Memory B cell (primary cell): ENCODE measurements at places on chromosomes 6 and 20.

GRCh38 chr6:9131616-9132015 is 696.3 kb upstream of the SLC35B3 start:
- no peak for DNase-seq

DNA sequence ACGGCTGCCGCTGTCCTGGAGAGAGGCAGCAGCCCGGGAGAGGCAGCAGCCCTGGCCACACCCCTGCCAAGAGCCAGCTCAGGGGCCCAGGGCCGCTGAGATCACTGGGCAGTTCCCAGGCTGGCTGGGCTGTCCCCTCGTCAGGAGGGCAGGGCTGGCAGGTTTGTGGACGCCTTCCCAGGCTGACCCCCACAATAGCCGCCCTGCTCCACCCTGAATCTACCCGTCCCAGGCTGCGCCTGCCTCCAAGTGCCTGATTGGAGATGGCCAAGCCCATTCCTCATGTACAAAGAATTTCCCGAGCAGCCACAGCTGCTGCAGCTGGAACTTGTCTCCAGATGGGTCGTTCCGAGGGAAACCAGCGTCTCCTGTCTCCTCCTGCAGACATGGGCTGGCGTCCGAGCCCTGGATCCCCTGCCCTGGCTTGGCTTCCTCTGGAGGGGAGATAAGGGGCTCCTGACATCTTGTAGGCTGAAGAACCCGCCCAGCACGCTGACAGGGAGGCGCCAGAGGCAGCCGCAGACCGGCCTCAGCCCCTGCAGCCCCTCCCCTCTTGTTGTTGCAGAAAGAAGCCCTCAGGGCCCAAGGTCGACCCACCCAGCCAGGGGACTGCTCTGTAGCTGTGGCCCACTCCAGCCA is 9.4 kb upstream of the GATA5 start:
- no peak for DNase-seq

GRCh38 chr6:139262519-139263300 is 29.1 kb downstream of the TXLNB start:
- DNase-seq: no peak

DNA sequence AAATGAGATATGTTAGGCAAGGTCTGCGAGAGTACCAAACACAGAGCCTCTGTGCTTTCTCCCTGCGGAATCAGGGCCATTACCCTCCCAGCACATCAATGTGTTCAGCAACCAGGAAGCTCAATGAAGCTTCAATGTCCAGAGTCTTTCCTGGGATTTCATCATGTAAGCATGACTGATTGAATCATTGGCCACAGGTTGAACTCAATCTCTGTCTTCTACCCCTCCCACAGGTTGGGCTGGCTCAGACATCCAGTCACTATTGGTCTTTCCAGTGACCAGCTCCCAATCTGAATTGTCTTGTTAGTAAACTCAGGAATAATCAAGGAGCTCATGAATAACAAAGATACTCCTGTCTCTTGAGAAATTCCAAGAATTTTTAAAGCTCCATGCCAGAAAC is 2.7 kb upstream of the DTD1 start:
- no peak for DNase-seq

GRCh38 chr6:144935661-144936060 is 650.5 kb downstream of the UTRN start:
- no peak for DNase-seq

- DNase-seq: no peak
Observed at GRCh38 chr6:92879526-92879925, 539.8 kb downstream of the EPHA7 start.

- peak; percentile 63 for DNase-seq
Observed at GRCh38 chr6:36120539-36120938, 9.8 kb upstream of the MAPK13 start.

DNA sequence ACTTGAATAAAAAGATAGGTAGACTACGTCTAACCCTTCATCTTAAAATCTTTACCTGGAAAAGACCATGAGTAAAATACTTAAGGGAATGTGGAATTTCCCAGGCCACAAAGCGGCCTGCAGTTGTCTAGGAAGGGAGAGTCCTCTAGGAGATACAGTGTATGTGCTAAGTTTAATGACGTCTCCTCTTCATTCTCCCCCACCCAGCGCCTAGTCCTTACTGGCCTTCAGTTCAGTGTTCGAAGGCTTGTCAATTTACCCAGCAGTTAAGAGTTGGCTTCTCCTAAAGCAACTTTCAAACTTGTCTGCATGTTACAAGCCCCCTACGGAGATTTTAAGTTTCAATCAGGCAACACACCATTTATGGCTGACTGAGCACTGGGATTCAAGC is 35.2 kb downstream of the HFE start:
- no peak for DNase-seq

- DNase-seq: no peak
Observed at GRCh38 chr6:79301290-79301689, 66.8 kb upstream of the HMGN3 start.

- no peak for DNase-seq
Observed at GRCh38 chr20:31676609-31676989, 38.9 kb downstream of the COX4I2 start.

DNA sequence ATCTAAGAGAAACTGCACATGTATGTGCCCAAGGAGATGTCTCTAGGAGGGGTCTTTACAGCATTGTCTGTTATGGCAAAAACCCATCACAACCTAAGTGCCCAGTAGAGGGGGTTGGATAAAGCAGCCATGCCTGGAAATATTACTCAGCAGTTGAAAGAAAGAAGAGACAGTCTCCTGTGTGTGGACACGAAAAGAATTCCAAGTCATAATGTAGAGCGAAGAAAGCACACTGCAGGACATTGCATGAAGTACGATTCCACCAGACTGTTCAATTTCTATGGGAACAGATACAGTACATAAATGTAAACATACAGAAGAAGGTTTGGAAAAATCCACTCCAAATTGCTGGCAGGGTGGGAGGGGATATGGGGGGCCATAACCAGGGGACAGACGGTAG is 7.3 kb upstream of the TGM2 start:
- DNase-seq: no peak

DNA sequence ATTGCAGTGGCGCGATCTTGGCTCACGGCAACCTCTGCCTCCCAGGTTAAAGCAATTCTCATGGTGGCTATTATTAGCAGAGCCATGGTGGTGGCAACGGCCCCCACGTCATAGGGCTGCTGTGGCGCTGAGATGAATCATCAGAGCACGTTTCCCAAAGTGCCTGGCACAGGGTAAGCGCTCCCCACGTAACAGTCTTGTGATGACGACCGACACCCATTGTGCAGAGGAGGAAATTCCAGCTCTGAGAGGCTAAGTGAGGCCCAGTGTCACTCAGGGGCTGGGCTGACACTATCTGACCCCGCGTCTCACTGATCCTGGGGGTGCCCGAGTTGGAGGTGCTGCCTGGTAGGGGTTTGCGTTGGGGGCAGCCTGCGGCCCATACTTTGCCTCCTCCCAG is 16.2 kb downstream of the SUN5 start:
- no peak for DNase-seq

GRCh38 chr20:38945012-38945411 is 17.1 kb upstream of the DHX35 start:
- no peak for DNase-seq

DNA sequence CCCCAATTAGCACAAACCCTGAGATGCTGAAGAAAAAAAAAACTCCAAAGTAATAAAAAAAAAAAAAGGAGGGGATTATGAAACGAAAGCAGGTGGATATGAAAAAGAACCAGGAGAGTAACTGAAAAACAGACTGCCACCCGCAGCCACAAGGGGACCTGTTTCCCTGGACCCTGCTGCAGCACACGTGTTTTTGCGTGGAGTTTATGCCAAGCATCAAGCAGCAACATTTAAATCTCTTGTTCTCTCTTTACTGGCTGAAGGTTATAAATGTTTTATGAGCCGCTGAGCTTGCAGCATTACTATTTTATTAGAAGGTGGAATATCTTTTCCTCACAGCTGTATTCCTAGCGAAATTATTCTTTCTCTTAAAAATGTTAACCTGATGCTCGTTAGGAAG is 131.6 kb upstream of the OLIG3 start:
- DNase-seq: no peak

- DNase-seq: peak; percentile 64
Observed at GRCh38 chr6:340991-341827, 48.9 kb downstream of the DUSP22 start.
